ENCODE measurements at places on chromosomes 1 and 21.
A peak's percentile ranks its signal among the peaks of the same experiment; 100 is the strongest.

DNA sequence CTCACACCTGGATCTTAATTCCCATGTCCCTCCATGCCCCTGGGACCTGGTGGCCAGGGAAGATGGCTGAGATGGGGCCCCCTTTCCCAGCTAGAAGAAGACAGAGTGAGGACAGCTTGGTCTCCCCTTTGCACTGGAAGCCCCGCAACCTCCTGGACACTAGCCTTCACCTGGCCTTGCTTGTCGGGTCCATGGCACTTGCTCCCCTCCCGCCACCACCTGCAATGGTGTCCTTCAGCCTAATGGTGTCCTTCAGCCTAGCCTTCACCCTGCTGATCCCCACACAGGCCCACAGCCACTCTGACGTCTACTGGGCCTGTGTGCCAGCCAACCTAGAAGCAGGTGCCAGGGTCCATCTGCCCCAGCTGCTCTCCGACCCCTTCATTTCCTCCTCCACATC lies 45.9 kb upstream of the EDN2 start:
- no peak for DNase-seq

- DNase-seq, result no peak
These were observed 56.9 kb downstream of the LRRC8D start for GRCh38 chr1:89877756-89878155.

DNA sequence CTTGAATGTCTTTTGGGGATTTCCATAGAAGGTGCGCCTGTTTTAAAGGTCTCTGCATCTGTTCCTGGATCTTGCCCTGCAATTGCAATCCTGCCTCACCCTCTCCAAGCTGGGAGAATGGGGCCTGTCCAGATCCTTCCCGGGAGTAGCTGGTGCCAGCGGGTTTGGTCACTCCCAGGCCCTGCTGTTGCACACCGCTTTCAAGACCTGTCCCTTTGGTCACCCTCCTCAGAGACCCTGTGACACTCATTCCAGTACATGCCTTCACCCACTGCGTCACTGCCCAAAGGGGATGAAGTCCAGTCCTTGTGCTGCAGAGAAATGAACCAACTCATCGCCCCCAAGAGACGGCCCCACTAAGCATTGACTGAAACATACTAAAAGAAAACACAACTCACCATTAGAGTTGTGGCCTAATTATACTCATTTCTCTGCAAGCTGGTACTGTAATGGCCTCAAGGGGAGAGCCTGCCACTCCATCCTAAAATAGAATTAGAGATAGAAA lies 1.9 kb upstream of the IRF2BP2 start:
- peak; percentile 59 for DNase-seq

DNA sequence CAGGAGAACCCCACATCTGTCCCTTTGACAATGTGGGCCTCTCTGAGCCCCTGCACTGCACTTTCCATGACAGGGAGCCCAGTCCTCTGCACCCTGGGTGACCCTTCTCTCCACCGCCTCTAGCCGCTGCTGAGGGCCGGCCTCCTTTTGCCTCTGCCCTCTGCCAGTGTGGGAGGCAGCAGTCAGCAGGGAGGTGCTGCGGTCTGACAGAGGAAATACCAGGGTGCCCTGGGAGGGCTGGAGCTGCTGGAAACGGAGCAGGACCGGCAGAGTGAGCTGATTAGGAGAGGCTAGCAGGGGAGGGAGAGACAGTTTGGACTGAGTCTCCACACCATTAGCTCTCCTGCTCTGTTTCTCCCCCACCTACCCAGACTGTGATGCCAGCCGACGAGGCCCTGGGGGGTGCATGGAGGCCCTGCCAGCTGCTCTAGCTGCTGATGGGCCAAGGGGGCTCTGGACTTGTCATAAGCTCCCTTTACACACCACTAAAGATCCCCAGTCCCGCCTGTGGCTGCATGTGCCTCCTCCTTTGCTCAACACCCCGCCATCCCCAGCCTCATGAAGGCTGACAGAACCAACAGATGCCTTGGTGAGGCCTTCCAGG lies 171.1 kb upstream of the KLHDC7A start:
- no peak for DNase-seq

GRCh38 chr1:25642574-25643108 lies 26.1 kb downstream of the MAN1C1 start:
- no peak for DNase-seq

GRCh38 chr21:39525129-39525528 lies 73.4 kb downstream of the SH3BGR start:
- peak; percentile 77 for DNase-seq

DNA sequence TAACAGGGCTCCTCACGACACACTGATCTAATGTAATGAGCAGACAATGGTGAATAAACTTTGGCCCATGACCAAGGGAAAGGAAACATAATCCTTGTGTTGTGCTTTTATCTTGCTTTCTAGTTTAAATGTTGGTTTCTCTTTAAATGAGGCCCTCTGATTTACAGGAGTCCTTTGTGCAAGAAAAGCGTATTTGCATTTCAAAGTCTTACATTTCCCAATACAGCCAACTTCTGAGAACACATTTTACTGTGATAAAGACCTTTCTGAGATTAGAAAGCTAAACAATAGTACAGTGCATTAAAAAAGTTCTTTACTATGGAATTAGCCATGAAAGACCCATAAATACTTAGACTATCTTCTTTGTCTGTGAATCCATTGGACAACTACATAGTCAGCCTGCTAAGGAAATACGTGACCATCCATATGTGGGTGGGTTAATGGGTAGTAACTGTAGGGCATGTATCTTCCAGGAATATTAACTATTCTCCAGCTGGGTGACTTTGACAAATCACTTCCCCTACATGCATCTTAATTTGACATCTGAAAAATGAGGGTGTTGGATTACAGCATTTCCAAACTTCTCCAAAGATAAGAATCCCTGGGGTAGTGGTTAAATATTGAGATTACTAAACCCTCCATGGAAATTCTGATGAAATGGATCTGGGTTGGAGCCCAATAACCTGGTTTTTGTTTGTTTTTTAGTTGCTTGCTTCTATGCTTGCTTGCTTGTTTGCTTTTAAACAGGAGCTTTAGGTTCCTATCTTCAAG lies 50.3 kb upstream of the USP1 start:
- DNase-seq, result no peak

DNA sequence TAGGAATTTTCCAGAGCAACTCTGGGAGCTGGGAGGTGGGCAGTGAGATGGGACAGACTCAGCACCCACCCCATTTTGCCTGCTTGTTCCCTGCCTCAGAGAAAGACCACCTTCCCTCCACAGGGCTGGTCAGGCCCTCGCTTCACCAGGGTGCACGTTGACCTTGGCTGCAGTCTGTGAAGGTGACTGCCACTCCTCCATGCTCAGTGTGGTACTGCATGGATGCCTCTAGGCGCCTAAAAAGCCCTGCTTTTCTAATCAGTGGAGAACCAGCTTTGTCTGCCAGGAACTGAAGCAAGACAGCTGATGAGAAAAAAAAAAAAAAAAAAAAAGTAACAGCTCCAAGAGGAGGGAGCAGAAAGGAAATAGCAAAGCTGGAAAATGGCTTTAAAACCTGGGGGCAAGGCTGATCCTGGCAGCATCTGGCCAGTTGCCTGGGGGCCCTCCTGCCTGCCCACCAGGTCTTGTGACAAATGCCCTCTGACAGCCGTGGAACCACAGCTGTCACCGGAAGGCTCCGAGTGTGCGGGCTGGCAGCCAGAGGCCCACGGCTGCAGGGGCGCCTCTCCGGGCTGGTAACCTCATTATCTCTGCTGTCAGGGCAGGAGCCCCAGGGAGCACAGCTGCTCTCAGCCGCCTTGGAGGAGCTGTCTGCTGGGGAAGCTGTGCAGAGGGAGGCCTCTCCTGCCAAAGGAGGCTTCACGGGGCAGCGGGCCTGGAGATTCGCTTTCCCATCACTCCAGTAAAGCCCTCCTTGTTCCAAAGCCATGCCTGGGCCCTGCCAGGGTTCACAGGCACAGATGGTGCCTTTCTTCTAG lies 13.7 kb downstream of the KIAA1614 start:
- peak; percentile 66 for DNase-seq

DNA sequence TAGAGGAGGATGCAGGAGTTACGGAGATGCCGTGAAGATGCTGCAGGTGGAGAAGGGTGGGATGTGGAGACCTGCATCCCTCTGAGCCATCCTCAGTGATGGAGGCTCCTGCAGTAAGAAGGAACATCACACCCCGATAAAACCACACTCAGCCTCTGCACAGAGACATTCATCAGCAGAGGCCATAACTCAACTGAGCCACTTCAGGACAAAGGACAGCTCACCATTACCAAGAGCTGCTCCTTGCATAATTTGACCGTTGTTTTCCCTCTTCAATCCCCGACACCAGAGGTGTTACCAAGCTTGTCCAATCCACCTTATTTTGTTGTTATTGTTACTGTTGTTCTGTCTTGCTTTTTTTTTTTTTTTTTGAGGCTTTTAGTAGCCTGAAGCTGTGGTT lies 543.9 kb downstream of the AJAP1 start:
- no peak for DNase-seq

DNA sequence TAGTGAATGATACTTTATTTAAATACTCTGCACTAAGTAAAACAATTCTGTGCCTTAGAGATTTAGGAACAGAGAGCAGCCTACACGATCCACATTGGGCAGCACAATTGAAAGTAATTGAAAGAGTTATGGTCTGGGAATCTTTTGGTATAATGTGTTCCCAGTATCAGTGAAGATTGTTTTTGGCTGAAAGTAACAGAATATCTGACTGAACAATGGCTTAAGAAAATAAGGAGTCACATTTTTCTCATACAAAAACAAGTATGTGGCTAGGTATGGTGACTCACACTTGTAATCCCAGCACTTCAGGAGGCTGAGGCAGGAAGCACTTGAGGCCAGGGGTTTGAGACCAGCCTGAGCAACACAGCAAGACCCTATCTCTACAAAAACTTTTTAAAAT lies 306.2 kb downstream of the NFIA start:
- DNase-seq, result no peak

GRCh38 chr1:61253059-61253735 lies 170.8 kb downstream of the NFIA start:
- DNase-seq, result peak; percentile 36

DNA sequence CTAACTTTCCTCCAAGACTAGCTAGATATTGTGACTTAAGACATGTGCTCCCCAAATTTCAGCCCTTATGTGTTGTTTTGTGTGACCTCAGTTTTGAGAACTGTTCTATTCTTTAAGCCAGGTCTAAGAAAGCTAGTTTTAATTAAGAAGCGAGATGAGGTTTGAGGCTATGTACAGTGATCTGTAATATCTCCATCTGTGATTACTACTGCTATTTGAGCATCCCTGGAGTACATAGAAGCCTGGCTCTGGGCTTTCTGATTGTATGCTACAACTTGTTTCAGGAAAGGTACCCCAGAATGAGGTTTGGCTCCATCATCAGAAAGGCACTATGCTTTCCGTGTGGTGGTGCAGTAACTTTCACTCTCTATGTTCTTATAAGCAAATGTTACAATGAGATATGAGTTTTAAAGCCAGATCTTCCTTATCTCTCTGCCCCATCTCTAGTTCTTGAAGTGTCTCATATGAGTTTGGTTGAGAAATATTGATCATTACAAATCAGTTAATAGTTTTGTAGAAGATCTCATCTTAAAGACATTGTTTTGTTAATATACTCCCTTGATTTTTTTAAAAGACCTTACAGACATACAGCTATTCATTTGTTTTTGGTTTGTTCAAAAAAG lies 605 bp downstream of the RGS4 start:
- no peak for DNase-seq
